ENCODE measurements at places on chromosomes 3 and 15.

DNA sequence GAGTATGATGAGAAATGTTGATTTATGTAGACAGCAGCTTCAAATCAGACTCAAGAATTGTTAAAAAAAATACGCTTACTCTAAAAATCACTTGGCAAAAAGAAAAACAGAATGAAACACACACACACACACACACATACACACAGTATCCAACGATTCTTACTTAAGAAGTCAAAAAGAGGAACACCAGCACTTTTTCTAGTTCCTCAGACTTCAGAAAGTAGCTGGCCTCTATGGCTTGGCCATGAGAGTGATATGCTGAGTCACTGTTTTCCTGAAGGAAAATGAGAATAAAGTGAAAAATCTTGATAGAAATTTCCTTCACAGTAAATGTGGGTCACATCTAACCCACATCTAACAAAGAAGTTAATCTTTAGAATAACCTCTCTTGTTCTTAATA lies 22.1 kb downstream of the CNTN3 start:
- DNase-seq, result no peak

DNA sequence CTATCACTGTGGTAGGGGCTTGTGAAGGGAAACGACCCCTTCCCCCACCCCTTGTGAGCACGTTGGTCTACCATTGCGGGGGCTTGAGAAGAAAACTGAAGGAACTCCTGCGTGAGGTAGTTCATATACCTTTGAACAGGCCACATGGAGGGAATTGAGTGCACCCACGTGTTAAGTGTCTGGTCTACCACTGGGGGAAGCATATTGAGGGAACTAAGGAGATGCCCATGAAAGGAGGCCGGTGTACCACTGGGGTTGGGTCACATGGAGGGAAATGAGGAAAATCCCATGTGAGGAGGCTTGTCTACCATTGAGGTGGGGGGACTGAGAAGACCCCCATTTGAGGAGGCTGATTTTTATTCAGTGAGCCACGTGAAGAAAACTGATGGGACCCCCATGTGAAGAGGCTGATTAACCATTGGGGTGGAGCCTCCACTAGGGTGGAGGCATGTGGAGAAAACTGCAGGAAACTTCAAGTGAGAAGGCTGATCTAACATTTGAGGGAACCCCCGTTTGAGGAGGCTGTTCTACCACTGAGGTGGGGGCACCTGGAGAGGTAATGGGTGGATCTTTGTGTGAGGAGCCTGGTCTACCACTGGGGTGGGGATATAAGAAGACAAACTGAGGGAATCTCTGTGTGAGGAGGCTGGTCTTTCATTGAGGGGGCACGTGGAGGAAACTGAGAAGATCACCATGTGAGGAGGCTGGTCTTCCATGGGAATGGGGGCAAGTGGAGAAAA lies 163.2 kb downstream of the FBLN2 start:
- peak; percentile 1 for DNase-seq

DNA sequence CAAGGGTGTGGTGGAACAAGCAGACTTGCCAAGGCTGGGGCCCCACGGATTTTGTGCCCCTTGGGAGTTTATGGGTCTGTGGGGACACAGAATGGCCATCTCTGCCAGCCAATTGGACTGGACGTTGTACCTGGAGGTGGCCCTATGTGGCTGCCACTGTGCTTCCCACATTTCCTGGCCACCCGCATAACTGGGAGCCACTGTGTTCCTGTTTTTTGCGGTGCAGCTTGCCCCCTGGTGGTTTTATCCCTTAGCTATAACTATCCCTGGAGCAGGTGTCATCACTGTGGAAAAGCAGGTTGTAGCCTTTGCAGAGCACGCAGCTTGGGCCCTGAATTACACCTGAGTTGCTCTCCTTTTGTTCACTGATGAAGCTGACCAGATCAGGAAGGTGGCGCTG lies 306.3 kb downstream of the ZPLD1 start:
- peak; percentile 24 for DNase-seq

DNA sequence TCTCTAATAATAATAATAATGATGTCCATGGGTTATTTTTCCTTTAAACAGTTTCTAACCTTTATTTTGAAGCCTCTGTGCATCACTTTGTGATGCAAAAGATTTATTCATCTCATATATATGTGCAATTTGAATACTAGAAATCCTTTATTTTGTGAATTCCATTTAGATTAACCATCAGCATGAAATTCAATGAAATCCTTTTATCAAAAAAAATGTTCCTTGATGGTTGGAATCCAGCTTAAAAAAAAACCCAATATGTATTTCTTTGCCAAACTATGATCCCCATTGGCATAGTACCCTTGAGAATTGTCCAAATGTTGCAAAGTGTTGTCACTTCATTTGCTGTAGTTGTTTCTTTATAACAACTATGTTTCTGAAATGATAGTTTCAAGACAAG lies 7.4 kb downstream of the TBC1D23 start:
- DNase-seq, result no peak

DNA sequence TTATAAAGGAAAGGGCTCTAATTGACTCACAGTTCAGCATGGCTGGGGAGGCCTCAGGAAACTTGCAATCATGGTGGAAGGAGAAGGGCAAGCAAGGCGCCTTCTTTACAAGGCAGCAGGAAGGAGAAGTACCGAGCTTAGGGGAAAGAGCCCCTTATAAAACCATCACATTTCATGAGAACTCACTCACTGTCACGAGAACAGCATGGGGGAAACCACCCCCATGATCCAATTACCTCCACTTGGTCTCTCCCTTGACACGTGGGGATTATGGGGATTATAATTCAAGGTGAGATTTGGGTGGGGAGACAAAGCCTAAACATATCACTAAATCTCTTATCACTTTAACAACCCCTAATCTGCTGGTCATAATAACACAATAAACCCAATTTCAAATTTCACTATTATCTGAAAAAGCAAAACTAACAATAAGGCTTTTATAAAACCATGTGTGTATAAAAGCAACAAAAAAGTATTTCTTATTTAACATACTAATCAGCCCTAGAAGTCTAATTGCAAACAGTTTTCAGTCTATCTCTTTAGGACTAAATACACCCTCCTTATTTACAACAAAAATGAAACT lies 43.2 kb downstream of the SCAPER start:
- DNase-seq, result no peak

- DNase-seq, result no peak
These were observed 314.4 kb downstream of the MECOM start for GRCh38 chr3:169348929-169349621.

DNA sequence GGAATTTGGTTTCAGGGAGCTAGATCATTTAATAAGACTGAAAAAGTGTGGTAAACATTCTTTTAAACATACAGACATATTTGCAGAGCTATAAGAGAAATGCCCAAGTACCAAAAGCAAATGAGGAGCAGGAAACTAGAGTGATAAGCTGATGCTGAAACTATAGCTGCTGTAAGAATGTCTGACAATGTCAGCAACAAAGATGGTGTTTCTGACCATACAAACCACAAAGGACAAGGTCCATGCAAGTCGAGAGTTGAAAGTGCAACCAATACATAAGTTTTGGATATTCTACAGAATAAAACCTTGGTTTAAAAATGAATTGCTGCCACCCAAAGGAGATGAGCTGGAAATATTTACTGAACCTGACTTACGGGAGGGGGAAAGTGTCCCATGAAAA lies 610.2 kb downstream of the TBL1XR1 start:
- DNase-seq, result no peak

DNA sequence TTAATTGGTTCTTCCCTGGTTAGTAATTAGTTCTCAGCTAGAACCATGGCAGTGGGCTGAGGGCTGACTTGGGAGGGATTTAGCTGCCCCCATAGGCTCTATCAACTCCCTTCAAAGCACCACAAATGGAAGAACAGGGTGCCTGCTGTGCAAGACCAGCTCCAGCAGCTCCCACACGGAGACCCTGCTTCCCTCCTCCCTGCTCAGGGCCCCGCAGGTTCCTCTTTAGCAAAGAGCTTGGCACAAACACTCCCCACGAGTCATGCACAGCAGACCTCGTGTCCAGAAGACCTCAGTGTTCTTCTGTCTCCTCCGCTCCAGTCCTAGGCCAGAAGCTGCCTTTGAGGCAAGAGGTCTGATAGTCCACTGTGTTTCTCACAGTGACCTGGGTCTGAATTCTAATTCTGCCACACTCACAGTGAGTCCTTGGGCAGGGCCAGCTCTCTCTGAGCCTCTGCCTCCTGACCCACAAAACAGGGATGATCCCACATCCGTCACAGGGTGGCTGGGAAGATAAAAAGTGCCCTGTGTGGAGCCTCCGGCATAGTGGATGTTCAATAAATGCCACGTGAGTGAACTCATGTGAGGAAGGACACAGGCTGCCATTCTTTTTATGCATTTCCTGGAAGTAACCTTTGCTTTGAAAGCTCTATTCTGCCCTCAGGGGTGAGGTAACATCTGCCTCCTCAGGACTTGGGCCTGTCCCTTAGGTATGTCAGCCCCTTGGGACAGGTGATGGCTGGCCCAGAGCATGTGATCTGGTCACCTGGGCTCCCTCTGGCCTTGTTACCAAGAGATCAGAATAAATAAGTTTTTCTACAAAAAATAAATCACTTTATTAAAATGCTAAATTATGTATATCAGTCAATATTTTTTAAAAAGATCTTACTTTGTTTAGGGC lies 7.6 kb downstream of the RAB6B start:
- DNase-seq, result no peak

GRCh38 chr3:43892526-43892925 lies 201.8 kb downstream of the ABHD5 start:
- DNase-seq, result no peak

GRCh38 chr3:150871192-150871591 lies 34.0 kb downstream of the MINDY4B start:
- DNase-seq, result no peak

DNA sequence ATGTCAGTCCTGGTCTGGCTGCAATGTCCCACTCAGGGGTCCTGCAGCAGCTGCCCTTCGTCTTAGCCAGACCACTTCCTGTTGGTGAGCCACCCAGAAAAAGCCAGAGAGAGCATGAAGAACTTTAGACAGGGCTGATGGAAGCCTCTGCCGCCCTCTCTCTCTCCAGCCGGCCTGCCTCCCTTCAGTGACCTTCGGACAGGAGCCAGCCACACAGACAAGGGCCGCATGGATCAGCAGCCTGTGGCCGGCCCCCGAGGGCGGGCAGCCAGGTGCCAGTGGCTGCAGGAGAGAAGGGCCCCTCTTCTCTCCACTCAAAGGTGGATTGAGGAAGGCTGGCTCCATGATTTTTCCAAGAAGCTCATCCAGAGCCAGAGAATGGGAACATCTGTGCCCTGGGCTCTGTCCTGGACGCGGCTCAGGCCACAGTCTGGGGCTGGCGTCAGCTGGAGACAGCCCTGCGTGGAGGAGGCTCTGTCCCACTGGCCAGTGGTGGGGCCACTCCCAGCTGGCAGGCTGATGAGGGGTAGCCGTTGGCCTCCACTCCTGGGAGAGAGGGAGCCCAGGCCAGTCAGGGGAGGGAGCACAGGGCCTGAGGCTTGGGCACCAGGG lies 42.9 kb downstream of the ISG20 start:
- no peak for DNase-seq

DNA sequence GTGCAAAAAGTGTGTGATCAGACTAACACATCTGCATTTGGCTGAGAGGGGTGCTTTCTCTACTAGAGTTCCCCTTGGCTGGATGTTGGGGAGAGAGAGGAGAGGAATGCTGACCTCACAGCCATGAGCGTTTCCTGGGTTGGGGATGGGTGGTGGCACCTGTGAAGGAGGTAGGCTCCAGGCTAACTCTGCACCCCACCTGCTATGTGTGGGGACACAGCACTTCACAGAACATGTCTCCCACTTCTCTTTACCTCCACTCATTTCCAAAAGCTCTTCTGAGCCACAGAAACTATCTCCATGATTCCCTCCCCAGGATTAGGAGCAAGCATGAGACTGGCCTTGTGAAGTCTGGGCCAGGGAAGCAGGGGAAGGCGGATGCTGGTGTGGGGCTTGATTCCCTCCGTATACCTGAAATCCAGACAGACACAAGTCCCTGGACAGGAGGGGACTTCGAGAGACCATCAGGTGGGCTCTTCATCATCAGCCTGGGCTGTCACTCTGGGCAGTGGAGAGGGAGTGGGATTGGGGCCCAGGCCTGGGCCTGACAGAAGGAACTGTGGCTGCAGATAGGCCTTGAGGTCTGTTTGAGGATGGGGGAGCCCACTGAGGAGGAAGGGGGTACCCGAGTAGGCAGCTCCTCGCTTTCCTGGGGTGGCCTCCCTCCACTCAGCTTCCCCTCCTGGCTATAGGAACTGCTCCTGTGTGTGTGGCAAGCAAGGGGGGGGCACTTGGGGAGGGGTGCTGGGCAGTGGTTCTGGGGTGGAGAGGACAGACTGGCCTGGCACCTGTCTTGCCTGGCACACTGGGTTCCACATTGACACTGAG lies 40.7 kb downstream of the FEM1B start:
- peak; percentile 4 for DNase-seq

- DNase-seq, result no peak
These were observed 79.2 kb downstream of the EFL1 start for GRCh38 chr15:82183121-82184031.

DNA sequence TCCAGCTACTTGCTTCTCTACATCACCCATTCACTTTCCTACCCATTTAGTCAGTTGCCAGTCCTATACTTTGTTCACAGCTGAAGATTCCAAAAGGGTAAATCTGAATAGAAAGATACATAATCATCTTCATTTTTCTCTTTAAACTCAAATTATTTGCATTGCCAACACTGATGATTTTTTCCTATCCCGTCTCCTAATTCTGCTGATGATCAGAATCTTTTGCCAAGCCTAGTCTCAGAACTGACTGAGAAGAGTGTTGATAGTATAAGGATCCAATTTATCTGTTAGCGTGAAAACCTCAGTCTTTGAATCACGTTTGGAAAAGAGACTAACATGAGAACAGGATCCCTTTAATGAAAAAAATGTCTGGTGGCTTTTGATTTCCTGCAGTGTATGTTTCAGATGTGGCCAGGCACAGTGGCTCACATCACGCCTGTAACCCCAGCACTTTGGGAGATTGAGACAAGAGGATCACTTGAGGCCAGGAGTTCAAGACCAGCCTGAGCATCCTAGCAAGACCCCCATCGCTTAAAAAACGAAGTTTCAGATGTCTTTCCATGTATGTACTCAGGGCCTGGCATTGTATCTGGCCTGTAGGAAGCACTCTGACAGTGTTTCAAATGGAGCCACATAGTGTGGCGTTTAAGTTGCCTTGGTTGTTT lies 169.4 kb downstream of the KLHL25 start:
- DNase-seq, result no peak

GRCh38 chr3:72318504-72319193 lies 529.6 kb downstream of the SHQ1 start:
- DNase-seq, result no peak

GRCh38 chr15:48515500-48515899 lies 130.0 kb downstream of the FBN1 start:
- no peak for DNase-seq

DNA sequence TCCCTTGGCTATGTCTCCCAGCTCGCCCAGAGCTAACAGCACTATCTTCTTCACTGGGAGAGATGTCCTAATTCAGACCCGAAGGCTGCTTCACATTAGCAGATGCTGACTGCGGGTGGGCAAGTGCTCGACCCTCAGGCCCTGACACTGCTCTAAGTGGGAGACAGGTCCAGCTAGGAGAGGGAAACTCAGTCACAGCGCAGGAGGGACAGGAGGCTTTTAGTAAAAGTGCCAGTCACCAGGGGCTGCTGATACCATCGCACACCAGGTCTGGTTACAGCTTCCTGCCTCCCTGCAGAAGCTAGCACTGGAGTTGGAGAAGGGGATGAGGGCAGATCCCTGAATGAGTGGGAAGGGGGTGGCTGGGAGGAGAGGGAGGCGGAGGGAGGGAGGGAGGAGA lies 365.8 kb upstream of the RGMA start:
- no peak for DNase-seq

All from WTC11 (cell line).